ENCODE measurements at places on chromosomes 2 and 18. TPM values are rescaled to one million over a fixed set of nuclear protein-coding genes. Genes with fewer than 3 reads are reported as not detected.

The G6PC2 gene
- not detected for polyA plus RNA-seq

The HOXD12 gene
- not detected for polyA plus RNA-seq

The NT5C1B gene
- not detected for polyA plus RNA-seq

The TGFA gene
- 7.1 TPM for polyA plus RNA-seq

The SOCS6 gene
- polyA plus RNA-seq, result 36.5 TPM

The UCN gene
- 0.76 TPM for polyA plus RNA-seq

The RPRD1A gene
- polyA plus RNA-seq, result 26.0 TPM

The CDH19 gene
- polyA plus RNA-seq, result 0.97 TPM

The LRATD1 gene
- polyA plus RNA-seq, result not detected

The SH2D6 gene
- 1.4 TPM for polyA plus RNA-seq

The FSHR gene
- polyA plus RNA-seq, result not detected

- peak; percentile 89 for DNase-seq
These were observed at the start of gene SNRNP27 for GRCh38 chr2:69893684-69894551. TSS of gene SNRNP27 (plus strand) at chr2:69893956. CDS start at chr2:69893985, 29 bp downstream.

DNA sequence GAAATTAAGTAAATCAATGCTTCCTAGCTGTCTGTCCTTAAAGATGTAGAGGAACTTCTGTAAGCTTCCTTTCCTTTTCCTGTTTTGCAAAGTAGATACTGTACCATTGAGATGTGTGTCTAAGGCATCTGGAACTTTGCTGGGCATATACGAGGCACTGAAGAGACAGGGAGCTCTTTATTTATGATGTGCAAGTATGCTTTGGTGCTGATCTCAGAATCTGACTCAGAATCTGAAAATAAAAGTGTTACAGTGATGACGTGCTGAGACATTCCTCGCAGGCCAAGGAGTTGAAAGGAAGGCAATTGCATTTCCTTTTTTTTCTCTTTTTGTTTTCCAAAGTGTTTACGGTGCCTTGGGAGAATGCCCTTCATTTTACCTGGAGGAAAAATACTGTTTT, 230.9 kb upstream of the RGPD4 start:
- DNase-seq, result peak; percentile 22

DNA sequence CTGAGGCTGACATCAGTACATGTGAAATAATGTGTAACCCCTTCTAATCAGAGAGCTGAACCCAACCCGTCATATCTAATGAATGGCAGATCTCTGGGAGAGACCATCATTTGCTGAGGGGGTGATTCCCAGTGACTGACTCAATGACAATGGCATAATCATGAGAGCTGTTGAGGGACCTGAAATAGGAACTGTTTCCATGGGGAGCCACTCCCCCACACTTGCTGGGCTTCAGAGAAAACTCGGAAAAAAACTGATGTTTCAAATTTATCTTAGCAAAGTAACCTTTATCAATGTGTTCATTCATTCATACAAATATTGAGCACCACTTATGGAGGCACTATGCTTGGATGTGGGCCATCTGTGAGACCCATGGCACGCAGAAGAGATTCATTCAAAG, 93.4 kb upstream of the ZBTB14 start:
- no peak for DNase-seq

DNA sequence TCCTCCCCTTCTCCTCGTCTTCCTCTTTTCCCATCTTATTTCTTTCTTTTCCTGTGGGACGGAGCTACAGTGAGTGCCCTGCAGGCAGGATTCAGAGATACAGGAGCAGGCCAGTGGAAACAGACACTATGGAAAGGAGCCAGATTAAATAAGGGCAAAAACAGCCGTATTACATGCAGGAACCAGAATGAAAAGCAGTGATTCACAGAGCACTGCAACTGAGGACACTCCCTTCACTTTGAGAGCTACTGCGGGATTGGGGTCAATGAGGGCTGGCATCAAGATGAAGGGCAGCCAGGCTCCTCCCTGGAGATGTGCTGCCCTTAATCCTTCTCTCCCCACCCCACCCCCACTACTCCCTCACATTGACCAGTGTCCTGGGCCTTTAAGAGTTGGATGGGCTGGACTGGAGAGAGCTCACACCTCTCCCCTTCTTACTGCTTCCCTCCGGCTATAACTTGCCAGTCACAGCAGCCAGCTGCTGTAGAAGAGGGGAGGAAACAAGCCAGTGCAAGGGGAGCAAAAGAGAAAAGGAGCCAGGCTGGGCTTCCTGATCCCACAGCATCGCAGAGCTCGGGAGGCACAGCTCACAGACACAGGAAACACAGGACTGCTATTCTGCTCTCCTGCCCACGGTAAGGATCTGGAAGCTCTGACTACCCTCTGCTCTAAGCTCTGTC, at the start of gene PLCD4:
Gene PLCD4 (plus strand): TSS at position 464 of the 680 bp plus-strand sequence. CDS start 7,841 bp downstream, outside the sequence.
- DNase-seq, result peak; percentile 52

DNA sequence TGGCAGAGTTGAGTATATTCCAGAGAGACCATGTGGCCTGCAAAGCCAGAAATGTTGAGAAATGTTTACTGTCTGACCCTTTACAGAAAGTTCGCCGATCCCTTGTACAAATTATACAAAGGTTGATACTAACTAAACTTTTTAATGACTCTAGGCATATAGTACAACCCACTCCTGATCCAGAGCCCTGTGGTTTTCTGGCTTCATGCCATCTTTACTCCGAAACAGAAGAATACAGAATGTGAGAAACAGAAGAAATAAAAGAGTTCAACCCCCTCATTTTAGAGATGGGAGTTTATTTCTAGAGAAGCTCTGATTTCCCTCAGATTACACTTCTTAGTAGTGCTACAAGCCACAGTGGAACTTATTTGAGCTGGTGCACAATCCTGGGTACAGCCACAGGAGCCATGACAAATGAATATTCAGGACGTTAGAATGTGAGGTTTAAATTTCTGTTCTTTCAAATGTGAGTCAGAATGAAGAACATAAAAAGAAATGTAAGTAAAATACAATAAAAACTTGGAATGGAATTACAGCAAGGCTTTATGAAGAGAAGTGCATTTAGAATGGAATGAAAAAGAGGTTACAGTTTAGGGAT, 38.0 kb upstream of the SMCHD1 start:
- no peak for DNase-seq

DNA sequence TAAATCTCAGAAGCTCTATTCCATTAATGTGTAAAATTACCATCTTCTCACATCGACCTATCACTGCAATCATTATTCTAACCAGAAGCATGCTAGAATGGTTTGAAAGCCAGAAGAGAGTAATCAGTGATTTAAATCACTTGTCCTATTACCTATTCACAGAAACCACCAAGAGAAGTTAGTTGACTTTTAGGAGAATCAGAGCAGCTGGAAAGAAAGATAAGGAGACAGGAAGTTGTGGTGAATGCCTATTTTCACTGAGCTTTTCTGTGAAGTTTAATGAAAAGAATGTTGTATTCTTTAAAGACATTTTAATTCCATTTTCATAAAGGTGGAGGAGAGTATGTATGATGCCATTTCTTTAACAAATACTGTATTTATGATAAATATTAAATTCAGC, 352.6 kb upstream of the CRIM1 start:
- no peak for DNase-seq

DNA sequence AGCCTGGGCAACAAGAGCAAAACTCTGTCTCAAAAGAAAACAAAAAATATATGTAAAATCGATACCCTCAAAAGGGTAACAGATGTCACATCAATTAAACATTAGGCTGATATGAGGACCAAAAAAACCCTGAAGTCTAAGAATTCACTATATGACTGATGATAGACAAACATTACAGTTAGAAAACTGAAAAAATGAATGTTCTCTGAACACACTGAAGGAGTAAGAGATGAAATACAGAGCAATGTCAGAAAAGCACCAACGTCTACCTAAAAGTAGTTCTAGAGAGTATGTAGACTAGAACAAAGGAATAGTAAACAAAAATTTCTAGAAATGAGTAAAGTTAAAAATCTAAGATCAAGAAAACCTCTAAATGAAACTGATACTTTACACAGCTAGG, 81.9 kb downstream of the SLC66A3 start:
- no peak for DNase-seq

GRCh38 chr2:133835821-133836619, 267.8 kb upstream of the NCKAP5 start:
- DNase-seq, result no peak

GRCh38 chr2:239379641-239380170, 21.1 kb downstream of the HDAC4 start:
- no peak for DNase-seq

- DNase-seq, result no peak
These were observed 7.3 kb downstream of the XRCC5 start for GRCh38 chr2:216116418-216116817.

GRCh38 chr18:49321797-49322461, 138.5 kb downstream of the DYM start:
- no peak for DNase-seq

GRCh38 chr2:3475771-3476170, 43.6 kb downstream of the ADI1 start:
- no peak for DNase-seq

DNA sequence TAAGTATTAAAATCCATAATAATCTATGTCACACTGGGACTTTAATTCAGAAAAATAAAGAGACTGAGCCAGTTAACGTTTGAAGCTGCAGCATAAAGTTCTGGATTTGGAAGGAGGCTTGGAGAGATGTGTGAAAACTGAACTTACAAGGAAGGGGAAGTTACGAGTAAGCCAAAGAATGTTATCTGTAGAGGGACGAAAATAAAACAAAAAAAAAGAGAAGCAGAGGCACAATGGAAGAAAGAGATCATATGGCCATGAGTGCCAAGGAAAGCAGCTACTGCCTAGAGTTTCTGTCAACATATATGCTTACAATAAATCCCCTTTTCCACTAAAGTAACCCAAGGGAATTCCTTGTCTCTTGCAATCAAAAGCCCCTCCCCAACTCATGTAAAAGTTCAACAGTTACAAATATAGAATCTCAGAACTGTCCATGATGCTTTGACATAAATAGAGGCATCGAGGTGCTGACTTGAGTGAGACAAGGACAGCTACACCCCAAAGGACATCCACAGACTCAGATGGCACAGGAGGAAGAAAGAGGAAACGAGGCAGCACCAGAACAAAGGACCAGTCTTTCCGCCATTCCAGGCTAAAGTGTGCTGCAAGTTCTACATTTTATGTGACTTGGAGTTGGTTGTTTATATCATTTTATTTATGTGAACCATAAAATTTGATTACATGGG, 16.1 kb upstream of the ARL5A start:
- no peak for DNase-seq

DNA sequence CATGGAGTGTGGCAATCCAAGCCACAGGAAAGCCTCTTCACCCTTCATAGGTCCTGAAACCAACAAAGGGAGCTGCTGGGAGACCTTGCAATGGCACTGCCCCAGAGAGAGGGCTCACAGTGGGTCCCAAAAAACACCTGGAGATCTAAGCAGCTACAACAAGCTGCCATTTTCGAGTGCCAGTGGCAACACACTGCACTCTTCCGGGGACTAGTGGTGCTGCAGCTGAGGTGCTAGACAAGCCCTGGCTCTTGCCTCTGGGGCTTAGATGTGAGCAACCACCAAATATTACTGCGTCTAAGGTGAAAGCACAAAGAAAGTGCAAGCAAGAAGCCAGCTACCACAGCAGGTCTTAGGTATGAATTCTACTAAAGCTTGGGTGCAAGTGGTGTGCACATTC, 192.9 kb downstream of the NOL4 start:
- no peak for DNase-seq

DNA sequence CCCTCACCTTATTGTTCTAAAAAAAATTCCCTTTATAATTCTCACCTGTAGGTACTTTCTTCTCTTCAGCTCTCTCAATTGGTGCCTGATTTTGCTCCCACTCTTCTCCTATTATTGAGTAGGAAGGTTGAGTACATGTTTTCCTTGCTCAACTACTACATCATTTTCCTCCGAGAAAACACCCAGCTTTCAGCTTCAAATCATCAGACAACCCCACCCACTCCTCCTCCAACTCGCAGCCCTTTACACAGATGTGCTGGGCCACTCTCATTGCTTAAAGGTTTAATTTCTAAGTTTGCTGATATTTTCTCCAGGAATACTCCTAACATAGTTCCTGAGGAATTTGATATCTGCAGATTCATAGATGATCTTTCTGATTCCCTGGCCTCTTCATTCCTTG, 734.4 kb upstream of the ZEB2 start:
- DNase-seq, result no peak

- no peak for DNase-seq
These were observed 234.3 kb upstream of the NCKAP5 start for GRCh38 chr2:133802409-133803039.

DNA sequence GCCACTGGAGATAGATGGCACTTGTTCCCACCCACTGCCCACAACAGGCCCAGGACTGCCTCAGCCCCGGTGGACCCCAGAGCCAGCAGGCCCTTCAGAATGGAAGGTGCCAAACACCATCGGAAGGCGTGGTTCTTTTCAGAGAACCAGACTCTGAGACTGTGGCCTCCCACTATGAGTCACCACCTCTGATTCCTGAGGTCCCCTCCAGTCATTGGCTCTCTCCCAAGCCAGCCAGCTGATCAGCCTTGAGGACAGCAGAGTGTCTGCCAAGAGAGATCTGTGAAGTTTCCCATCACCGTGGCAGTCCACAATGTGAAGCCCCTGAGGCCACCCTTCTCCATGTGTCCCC, 10.4 kb upstream of the MAP3K2 start:
- peak; percentile 95 for DNase-seq

- no peak for DNase-seq
These were observed 4.6 kb upstream of the SDC1 start for GRCh38 chr2:20229322-20230113.

DNA sequence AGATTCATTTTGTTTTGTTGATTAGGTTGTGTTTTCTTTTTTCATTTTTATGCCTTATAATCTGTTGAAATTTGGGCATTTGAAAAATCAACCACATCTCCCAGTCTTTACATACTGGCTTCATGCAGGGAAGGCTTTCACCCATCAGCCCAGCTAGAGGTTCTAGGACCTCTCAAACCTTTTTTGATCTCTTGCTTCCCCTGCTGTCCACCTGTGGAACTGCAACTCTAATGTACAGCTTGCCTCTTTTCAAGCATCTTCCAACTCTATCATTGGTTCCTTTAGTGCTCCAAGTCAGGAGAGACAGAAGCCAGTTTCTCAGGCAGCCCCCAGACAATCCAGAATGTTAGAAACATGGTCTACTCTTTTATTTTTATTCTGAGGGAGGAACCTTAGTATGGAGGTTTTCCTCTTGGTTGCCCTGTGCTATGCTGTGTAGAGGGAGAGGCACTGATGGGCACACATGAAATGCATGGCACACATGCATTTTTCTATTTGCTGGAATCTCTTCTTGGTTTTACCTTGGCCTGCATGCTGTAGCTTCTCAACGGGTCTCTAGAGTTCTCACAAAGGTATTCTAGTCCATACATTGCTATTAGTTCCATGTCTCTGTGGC, 107.2 kb upstream of the L3MBTL4 start:
- DNase-seq, result no peak

GRCh38 chr2:161004379-161004778, 155.8 kb upstream of the TANK start:
- DNase-seq, result peak; percentile 24

GRCh38 chr2:41963661-41964525, 83.9 kb upstream of the PKDCC start:
- DNase-seq, result peak; percentile 77

- DNase-seq, result no peak
These were observed 204.3 kb downstream of the CAMKMT start for GRCh38 chr2:44566059-44566458.

All from A549 (cell line).